ENCODE measurements at places on chromosomes 1 and 21.

GRCh38 chr1:47448462-47449222 is 10.8 kb downstream of the FOXD2 start:
- no peak for DNase-seq

DNA sequence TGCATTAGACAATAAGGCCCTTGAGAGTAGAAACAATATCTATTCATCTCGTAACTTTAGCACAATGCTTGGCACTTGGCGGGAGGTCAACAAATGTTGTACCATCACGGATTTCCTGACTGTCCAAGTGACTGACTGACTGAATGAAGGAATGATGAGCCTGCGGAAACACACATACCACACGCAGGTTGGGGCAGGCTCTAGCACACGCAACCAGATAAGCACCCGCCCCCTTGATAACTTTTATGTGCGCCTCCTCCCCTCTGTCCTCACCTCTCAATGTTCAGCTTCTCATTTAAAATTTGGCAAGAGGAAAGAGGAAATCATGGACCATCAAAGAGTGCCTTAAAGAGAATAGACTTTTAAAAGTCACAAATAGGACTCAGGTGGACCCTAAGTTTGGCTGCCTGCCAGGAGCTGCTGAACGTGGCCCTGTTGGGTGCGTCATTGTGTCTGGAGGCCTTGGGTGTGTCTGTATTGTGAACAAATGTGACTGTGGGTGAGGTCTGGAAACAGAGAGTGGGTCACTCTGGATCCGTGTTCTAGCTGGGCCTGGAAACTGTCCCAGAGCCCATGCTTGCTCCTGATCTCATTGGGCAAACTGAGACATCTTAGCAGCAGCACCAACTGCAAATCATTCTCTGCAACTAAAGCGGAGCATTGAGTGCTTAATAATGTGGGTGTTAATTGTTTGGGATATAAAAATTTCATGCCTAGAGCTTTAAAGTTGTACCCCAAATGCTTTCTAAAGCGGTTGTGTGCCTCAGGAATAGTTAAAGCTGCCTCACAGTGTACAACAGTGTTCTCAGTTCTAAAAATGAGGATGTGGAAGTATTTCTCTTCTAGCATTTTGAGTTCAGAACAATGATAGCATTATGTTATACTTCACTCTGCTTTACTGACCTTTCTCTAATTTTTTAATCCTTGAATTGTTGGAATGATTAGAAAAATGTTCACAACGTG is 47.6 kb upstream of the ABCG1 start:
- DNase-seq, result no peak

GRCh38 chr1:151970128-151970527 is 23.5 kb downstream of the S100A10 start:
- no peak for DNase-seq

DNA sequence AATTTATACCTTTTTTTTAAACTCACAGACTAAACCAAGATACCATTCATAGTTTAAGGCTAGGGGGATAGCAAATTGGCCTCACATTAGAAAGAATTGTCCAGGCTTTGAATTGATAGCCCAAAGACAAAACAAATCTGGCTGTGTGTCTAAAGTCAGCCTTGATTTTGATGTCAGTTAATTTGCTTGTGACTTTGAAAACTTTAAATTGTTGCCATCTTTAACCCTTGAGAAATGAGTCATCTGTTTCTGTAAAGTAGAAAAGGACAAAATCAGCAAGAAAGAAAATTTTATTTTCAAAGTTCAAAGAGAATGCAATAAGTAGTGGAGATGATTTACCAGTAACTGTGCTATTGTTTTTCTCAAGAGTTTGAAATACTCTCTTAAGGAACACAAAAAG is 184.5 kb downstream of the RGS7 start:
- no peak for DNase-seq

Data from H1 (cell line).